Epithelial cell of proximal tubule (primary cell): ENCODE measurements at places on chromosomes 4 and X. TPM values are rescaled to one million over a fixed set of nuclear protein-coding genes. Genes with fewer than 3 reads are reported as not detected.

The GPRIN3 gene
- total RNA-seq, result 0.94 and 2.0 TPM in 2 replicates

The GYPB gene
- not detected in 2 replicates for total RNA-seq

The PLAC8 gene
- 1.7 and 8.4 TPM in 2 replicates for total RNA-seq

The MOB1B gene
- total RNA-seq, result 7.7 and 8.3 TPM in 2 replicates

The SYNPO2 gene
- 0.40 and 0.43 TPM in 2 replicates for total RNA-seq

The HSFX1 gene
- 0.51 TPM in 1 of 2 replicates, not detected in the other for total RNA-seq

The VCX2 gene
- total RNA-seq, result not detected in 2 replicates

DNA sequence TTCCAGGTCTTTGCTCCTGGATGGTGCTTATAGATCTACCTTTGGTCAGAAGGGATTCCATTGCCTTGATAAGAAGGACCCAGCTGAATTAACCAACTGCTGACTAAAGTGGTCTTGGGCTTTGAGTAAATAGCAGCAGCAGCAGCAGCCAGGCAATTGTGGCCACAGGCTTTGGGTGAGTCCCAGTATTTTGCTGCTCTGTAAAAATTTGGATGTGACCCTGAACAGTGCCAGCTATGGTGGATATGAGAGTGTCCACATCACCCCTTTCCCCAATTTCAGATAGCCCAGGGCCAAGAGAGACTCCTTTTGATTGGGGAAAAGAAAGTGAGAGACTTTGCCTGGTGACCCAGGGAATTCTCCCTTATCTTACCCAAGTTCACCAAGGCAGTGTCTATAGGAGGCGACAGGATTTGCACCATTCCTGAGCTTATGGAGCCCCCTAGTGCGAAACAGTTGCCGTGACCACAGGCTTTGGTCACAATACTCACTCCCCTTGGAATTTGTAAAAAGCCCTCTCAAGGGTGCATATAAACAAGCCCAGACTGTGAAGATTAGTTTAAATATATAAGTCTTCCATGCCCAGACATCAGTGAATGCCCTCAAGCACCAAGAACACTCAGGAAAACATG is 518.0 kb downstream of the TMA16 start:
- DNase-seq, result no peak

DNA sequence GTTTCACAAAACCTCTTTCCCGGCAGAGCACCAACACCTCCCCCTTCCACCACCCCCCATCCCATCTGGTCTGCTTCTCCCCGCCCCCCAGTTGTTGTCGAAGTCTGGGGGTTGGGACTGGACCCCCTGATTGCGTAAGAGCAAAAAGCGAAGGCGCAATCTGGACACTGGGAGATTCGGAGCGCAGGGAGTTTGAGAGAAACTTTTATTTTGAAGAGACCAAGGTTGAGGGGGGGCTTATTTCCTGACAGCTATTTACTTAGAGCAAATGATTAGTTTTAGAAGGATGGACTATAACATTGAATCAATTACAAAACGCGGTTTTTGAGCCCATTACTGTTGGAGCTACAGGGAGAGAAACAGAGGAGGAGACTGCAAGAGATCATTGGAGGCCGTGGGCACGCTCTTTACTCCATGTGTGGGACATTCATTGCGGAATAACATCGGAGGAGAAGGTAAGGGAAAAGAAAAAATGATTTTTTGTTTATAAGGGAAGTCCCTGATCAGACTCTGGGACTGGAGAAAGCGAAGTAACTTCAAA is at the start of gene PDGFRA:
PDGFRA (plus strand) TSS at position 333 of the 541 bp plus-strand sequence. CDS start 29,476 bp downstream, outside the sequence.
- no peak for DNase-seq

GRCh38 chr4:184476695-184477094 is 2.3 kb upstream of the IRF2 start:
- no peak for DNase-seq

- no peak for DNase-seq
Observed at GRCh38 chr4:85747882-85748491, 273.0 kb downstream of the ARHGAP24 start.

DNA sequence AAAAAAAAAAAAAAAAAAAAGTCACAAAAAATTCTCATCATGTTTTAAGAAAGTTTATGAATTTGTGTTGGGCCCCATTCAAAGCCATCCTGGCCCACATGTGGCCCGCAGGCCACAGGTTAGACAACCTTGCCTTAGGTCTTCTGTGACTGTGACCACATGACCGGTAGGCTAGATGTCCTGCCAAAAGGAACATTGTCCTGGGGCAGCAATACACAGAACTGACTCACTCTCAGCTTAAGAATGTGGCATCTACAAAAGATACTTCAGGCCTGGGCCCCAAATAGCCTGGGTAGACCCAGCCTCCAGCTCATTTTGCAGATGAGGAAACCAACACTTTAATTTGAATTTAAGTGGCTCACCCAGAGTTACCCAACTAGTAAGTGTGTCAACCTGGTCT is 10.0 kb downstream of the AWAT2 start:
- DNase-seq, result no peak

DNA sequence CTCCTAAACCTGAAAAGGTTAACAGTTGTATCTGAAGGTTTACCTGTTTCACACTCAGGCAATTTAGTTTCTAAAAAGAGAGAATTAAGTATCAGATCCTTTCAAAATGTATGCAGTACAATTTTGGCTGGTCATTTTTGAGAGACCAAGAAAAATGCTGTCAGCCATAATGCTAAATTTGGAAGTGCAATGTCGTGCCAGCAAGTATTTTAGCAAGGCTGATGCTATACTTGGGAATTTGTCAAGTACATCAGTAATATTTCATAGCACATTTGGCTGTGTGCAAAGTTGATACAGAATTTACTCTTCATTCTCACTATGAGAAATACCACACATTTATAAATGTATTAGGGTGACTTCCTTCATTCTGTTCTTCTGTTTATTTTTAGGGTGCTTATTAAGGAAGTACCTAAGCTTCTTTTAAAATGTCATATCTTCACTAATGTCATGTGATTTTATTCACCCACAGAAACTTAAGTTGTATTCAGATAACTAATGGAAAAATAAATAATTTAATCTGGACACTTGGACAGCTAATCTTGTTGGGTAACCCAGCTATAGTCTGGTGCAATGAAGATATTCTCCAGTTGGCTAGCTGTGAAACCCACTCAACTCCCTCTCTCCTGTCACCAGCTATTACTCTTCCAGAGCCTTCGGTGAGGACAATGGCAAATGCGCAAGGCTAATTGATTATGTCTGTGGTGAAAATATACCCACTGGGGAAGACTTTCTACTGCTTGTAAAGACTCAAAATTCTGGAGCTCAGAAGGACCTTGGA is 84.2 kb upstream of the TLL1 start:
- no peak for DNase-seq

DNA sequence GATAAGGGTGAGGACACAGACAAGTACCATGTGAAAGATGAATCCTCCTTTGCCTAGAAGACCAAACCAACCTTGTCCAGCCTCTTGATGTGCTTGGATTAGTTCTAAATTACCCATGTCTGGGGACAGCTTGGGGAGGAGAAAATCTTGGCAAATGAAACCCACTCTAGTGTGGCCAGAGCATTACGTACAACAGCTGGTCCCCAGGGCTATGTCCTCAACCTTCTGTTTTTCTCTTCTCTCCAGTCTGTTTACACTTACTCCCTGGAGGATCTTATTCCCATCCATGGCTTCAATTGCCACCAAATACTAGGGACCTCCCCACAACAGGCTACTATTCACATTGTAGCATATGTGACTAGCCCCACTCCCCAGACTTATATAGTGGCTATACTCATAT is 384.5 kb downstream of the OPHN1 start:
- DNase-seq, result no peak

- no peak for DNase-seq
Observed at GRCh38 chr4:151960449-151961230, 199.8 kb upstream of the GATB start.

DNA sequence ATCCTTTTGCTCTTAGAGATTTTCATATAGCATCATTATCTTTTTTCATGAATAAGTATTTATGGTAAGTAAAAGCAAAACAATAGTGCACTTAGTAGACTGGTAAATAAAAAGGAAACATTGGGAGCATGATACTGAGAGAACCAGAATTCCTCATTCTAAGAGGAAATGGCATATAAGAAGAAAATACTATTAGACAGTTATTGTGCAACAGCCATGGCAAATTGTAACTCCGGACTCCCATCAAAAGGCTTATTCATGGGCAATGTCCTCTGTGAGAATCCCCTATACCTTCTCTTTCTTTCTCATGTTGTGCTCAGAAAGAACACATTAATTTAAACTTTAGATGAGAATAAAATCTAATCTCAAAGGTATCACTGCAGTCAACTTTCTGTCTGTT is 42.4 kb downstream of the SPATA18 start:
- DNase-seq, result no peak

- DNase-seq, result no peak
Observed at GRCh38 chr4:80171656-80172055, 25.6 kb upstream of the PRDM8 start.

GRCh38 chr4:25564836-25565235 is 90.8 kb upstream of the SLC34A2 start:
- no peak for DNase-seq

DNA sequence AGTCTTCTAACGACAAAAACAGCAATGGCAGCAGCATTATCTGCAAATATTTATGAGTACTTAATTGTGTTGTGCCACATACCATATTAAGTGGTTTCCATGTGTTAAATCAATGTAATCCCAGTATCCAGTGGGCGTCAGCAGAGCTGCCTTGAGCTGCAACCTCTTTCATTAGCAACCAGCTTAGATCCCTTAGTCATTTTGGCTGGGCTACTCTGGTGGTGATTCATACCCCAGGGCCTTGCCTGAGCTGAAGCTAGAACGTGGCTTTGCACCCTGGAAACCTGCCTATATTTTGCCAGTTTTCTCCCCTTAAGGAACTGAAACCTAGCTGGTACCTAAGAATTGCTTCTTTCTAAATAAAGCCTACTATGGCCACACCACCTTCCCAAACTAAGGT is 474.3 kb upstream of the FTHL17 start:
- peak; percentile 13 for DNase-seq

- DNase-seq, result no peak
Observed at GRCh38 chrX:14528629-14529289, 577 bp upstream of the GLRA2 start.

GRCh38 chrX:152020888-152021287 is 46.4 kb upstream of the GABRE start:
- no peak for DNase-seq

DNA sequence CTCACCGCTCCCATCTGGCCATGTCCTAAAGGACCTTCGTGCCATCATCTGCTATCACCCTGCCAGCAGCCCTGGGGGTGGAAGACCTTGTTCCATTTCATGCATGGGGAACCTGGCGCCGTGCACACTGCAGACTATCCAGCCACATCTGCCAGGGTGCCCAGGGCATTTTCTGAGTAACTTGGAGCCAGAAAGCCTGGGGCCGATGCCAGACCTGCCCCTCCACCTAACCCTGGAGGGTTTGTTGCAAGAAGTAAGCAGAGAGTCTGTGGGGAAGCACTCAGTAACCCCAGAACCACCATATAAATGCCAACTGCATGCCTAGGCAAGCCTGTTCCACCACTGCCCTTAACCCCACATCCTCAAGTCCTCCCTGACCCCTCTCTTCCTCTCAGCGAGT is 7.3 kb downstream of the HAUS7 start:
- no peak for DNase-seq

DNA sequence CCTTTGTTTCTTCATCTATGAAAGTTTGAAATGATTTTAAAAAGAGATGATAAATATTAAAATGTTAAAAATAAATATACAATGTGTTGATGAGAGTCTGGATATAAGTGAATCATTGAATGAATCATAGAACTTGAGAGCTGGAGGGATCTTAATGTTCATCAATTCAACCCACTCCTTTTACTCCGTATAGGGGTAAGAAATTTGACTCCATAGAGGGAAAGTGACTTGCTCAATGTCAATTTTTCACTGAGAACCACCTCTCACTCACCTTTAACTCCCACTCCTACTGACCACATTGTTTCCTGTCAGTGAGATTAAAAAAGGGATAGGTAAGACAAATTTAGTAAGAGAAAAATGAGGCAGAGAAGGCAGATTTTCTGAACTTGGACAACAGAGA is 557.2 kb upstream of the GRIA3 start:
- DNase-seq, result no peak

DNA sequence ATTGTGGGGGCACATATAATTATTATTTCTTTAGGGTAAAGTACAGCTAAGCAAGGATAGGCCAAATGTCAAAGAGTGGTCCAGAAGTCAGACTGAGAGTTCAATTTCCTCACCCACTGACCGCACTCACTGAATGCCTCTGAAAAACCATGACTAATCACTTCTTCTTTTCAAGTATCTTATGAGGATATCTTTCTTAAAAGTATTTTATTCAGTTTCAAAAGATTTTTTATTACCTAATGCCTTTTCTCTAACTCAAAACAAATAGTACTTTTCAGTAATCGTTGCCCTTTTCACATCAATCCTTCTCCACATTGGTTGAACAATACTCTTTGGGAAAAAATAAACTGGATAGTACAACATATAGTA is 61.7 kb upstream of the CAMK2D start:
- no peak for DNase-seq

DNA sequence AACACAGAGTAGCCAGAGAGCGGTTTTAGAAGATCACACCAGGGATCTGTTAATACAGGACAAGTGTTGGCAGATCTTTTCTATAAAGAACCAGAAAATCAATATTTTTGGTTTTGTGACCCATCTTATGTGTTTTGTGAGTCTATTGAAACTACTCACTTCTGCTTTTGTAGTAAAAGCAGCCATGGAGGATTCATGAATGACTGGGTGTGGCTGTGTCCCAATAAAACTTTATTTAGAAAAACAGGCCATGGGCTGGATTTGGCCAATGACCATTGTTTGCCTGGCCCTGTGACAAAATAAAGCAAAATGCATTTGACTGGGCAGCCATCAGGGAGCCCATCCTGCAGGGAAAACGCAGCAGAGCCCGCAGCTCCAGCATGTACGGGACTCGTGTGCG is 99.9 kb upstream of the ADRA2C start:
- DNase-seq, result no peak

DNA sequence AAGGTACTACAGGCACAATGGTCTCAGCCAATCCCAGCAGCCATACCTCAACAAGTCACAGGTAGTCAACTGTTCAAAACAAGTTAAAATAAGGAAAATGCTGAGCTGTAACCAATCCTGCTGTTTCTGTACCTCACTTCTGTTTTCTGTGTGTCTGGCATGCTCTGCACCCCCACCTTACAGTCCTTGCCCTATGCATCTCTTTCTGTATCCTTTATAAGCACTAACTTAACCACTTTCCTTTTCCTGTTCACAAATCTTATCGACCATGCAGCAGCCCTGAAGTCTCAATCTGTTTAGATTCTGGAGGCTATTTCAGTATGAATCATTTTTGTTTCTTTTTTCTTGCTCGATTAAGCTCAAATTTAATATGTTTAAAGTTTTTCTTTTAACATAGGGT is 12.5 kb upstream of the FAM13A start:
- DNase-seq, result no peak

DNA sequence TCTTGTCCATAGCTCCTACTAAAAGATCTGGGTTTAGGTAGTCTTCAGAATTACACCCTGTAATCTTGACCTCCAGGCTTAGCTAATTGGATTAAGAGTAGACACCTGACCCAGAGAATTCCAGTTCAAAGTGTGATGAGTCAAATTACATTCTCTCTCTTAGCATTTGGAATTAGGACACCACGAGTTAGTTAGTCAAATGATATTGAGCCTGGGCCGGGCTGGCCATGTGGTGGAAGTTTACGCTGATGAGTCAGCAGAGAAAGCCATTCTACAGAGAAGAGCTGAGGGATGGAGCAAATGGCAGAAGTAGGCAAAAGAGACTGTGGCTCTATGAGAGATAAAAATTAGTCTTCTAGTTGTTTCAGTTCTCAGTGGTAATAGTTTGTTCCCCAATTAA is 31.1 kb downstream of the CEP44 start:
- peak; percentile 47 for DNase-seq

- no peak for DNase-seq
Observed at GRCh38 chr4:732911-733630, 27.4 kb downstream of the PCGF3 start.

GRCh38 chr4:152983774-152984411 is 47.8 kb downstream of the FHDC1 start:
- DNase-seq, result peak; percentile 86
